ENCODE measurements at places on chromosomes 4 and X.

GRCh38 chrX:17707731-17708130, 29.6 kb upstream of the SCML1 start:
- no peak for DNase-seq

DNA sequence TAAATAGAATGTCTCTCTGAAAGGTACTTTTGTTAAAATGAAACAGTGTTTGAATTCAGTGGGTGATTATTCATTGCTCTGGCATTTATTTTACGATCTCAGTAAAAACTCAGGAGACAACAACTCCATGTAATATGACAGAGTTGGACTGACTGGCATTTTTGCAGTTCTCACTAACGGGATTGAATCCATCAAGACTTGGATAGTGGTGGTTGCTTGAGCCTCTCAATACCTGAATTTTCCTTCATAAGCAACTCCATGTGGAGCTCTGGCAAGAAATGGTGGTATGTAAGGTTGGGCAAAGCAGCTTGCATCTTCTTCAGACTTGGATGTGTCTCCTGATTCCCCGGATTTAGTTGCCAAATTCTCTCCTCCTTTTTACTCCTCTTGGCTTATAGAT, 72.7 kb downstream of the FRMPD4 start:
- DNase-seq: no peak

- no peak for DNase-seq
Measured at GRCh38 chr4:173534434-173534833, 4.4 kb upstream of the HAND2 start.

- no peak for DNase-seq
Measured at GRCh38 chrX:100731441-100732281, at the start of gene SYTL4. Gene SYTL4 (minus strand): TSS chrX:100732121. CDS start chrX:100702037, 30,084 bp downstream.

DNA sequence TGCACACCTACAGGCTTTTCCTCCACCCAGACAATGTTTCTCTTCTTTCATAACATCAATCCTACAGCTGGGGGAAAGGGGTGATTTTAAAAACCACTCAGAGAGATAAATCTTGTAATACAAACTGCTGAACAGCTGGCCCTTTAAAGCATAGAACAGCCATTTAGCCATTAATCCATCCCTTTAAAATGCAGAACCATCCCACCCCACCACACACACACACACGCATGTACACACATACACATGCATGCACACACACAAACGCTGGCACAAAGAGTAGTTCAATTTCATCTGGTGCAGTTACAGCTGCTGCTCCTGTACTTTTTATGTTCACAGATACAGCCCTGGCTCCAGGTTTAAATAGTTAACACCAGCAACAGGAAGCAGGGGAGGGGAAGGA, 426.1 kb downstream of the MID1IP1 start:
- DNase-seq: no peak

Measured in CD4-positive, alpha-beta T cell treated with Interleukin-12 subunit alpha and Interleukin-12 subunit beta, for 1 hour (primary cell).